Fibroblast of the conjunctiva (primary cell): ENCODE measurements at places on chromosomes 12 and 14.
A peak's percentile ranks its signal among the peaks of the same experiment; 100 is the strongest.

GRCh38 chr14:21086908-21087293 is 11.6 kb downstream of the ZNF219 start:
- no peak for DNase-seq

- no peak for DNase-seq
Observed at GRCh38 chr12:132566516-132567131, 43.8 kb downstream of the LRCOL1 start.

GRCh38 chr14:35565871-35566464 is 32.0 kb downstream of the INSM2 start:
- DNase-seq = no peak

- peak; percentile 20 for DNase-seq
Observed at GRCh38 chr12:24960222-24960855, 11.4 kb upstream of the BCAT1 start.

DNA sequence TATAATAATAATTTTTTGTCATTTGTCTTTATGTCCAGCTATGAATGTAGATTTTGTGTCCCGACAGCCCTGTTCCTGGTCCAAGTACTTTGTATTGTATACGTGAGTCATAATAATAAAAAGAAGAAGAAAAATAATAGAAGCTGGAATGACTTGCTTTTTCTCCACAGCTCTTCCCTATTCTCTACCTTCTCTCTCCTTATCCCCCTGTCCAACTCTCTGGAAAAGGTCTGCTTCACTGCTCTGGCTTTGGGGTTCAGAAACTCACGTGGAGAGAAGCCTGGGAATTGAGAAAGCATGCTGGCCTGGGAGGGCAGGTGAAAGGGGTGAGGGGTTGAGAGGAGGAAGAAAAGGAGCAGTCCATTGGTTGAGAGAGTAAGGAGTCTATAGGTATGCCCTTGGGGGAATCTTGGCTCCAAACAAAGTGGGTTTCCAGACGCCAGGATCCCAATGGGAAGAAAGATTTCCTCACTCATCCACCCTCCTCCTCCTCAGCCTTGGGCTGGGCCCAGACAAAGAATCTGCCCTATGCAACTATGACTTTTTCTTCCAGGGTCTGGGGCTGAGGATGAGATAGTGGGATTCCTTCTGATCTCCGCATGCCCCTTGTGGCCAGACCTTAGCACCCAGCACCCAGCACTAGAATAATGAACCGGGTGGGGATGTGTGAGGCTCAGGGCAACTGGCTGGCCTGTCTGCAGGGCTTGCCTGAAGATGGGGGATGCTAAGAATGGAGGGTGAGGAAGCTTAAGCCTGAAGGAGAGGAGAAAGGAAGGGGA is 4.0 kb downstream of the HOXC8 start:
- no peak for DNase-seq

DNA sequence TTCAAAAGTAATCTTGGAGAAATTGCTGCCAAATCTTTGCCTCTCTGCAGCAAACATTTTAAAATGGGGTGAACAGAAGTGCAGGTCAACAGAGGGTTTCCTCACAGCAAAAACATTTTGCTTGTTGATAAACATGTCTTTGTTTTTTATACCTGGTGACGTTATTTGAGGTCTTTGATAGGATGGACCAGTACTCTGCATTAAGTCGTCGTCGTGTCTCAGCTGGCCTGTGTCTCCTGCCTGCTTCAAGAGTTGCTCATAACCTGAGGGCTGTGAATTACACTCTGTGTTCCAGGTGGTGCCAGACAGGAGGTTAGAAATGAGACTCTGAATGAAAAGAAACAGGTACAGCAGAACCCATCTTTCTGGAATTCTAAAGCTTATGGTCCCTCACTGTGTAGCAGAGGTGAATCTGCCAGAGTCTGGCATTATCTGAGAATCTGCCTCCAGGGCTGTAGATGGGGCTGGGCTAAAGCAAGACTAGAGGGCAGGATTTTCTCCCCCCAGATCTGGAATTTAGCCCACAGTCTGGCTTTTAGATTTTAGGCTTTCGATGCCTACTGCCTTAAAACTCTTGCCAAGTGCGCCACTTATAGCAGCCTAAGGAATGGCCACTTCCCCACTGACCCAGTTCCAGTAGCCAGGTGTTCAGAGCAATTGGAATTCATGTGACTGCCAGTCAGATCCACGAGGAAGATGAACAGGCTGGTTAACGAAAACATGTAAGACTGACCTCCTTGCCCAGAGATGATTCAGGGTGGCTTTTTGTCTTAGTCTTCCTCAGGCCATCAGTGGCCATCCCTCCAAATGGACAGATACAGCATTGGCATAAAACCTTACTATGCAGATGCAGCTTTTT is 161.2 kb downstream of the PRKCH start:
- no peak for DNase-seq

- no peak for DNase-seq
Observed at GRCh38 chr12:78746001-78746400, 118.6 kb upstream of the SYT1 start.

- DNase-seq = no peak
Observed at GRCh38 chr12:79048962-79049361, 184.4 kb downstream of the SYT1 start.

DNA sequence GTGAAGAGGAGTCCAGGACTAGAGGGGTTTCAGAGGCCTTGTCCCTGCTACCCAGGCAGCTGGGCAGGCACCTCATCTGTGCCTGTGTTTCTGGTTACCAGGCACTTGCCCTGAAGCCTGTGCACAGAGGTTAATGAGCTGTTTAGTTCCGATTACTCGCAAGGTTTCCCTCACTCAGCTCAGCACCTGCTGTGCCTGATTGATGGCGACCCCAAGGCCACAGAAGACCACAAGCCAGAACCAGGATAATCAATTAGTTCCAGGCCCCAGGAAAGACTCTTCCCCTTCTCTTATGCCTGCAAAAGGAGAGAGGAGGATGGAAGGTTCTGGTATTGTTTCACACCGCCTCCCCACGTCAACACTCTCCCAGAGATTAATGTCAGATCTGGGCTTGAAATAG is 88.8 kb upstream of the NOS1 start:
- no peak for DNase-seq

- DNase-seq = no peak
Observed at GRCh38 chr12:56129206-56129941, 1.3 kb downstream of the ESYT1 start.

DNA sequence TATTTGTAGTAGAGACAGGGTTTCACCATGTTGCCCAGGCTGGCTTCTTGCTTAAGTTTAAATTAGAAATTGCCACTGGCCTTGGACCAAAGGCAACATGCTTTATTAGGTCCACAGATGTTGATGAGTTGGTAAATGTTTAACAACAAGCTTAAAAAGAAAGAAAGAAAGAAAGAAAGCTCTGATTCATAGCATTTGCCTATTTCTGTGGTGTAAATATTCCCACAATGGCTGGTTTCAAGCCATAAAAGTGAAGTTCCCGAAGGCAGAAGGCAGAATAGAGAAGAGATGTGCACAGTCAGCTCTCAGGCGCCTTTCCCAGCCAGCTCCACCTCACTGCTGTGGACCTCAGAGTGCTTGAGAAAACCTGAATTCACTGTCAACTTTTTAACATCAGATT is 26.4 kb downstream of the KCNK13 start:
- no peak for DNase-seq

DNA sequence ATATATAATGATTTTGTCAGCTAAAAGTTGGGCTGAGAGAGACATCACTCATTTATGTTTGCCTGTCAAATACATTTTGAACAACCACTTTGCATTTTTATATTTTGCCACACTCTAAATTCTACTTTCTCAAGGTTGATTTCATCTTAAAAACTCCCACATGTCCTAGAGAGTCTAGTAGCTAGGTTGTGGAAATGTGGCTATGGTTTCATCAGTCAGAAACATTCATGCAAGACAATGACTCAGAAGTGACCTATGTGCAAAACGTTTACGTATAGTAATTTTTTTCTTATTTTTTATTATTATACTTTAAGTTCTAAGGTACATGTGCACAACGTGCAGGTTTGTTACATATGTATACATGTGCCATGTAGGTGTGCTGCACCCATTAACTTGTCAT is 27.4 kb upstream of the PRKD1 start:
- no peak for DNase-seq

GRCh38 chr12:62194616-62195015 is 65.6 kb upstream of the USP15 start:
- no peak for DNase-seq

- no peak for DNase-seq
Observed at GRCh38 chr14:63938198-63939005, 85.6 kb downstream of the SYNE2 start.

GRCh38 chr12:132559652-132560363 is 50.6 kb downstream of the LRCOL1 start:
- DNase-seq = no peak

DNA sequence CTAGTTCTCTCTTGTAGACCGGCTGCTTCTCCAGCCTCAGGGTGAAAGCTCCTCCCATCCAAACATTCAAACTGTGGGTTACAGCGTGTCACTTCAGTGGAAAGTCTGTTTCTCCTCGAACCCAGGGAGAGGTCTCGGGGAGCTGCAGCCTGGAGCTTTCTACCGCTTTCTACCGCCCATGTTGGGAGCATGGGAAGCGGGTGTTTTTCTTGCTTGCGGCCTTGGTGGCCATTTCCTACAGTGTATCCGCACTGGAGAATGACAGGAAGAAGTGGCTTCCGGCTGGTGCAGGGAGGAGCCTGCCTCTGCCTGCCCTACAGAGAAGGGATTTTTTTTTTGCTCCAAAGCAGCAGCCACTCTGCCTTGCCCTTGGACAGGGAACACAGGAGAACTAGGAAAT is 21.2 kb downstream of the ZFP36L1 start:
- DNase-seq = no peak

DNA sequence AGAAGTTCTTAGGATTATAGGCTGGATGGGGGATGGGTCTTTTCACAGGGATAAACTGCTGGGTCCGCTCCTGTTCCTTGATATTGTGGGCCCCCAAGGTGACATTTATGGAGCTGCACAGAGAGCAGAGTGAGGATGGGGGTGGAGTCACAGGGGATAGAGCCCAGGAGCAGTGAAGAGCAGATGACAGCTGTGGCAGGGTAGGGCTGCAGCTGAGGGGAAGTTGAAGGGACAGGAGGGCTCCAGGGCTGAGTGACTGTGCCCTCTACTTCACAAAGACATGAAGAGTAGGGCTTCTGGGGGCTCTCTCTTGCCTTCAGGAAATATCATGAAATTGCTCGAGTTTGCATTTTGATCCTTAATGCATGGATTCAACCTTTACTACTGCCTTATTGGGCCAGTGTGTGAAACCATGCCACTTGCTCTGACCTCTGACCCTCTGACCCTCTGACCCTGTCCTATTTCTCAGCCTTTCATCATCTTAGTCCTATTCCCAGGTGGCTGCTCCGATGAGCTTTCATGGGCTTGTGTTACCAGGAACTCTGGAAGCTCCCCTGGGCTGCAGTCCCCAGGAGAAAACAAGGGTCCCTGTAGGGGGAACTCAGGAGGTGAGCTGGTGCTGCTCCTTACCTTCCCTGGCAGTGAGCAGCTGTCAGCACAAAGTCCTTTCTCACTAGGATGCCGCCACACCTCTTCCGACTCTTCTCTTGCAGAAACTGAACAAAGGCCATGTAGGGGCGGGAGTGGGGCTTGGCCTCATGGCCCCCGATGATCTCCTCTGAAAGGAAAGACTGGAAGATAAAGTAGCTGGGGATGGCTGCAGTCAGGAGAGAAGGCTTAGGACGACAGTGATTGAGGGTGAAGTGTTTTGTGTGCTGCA is 1.6 kb downstream of the GZMH start:
- DNase-seq = no peak

GRCh38 chr12:2682296-2683251 is 112.2 kb upstream of the FKBP4 start:
- DNase-seq = peak; percentile 16

DNA sequence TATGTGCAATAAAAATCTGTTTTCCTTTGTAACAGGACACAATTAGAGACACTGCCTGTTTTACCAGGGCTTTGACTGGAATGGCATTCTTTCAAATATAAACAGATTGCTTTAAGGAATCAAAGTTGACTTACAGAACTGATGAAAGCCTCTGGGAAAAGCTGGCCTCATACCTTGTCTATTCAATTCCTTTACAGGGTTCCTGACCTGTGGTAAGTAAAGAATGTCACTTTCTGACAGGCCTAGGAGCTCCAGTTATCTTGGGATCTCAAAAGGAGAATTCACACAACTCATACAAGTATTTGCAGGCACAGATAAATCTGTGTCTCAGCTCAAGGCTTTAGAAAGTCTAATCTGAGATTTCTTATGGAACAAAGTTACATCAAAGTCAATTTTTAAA is 88.4 kb downstream of the BCAT1 start:
- DNase-seq = no peak

- DNase-seq = no peak
Observed at GRCh38 chr14:47555333-47555732, 120.1 kb downstream of the MDGA2 start.

DNA sequence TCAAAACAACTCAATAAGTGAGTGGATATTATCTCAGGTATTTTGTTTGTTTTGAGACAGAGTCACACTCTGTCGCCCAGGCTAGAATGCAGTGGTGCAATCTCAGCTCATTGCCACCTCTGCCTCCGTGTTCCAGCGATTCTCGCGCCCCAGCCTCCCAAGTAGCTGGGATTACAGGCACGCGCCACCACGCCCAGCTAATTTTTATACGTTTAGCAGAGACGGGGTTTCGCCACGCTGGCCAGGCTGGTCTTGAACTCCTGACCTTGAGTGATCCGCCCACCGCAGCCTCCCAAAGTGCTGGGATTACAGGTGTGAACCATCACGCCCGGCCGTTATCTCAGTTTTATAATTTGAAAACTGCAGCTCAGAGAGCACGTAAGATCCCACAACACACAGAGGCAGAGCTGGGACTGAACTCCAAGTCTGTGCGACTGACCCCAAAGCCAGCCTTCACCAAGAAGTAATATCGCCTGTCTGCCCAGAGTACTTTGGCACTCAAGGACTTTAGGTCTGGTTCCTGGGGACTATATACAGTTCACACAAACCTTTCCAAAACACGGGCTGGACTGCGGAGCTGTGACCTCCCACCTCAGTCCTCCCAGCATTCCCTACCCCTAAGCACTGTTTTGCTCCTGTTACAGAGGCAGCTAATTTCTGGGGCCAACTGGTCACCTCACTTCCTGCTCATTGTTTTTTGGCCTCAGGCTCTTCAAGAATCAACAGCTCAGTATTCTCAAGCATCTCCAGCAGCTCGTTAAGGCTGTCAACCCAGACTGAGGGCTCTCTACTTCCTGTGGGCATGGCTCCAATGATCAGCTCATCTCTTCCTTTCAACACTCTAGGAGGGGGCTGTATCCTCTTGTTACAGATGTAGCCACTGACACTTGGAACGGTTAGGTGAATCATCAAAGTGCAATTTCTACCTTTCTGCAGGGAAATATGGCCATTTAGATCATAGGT is 22.5 kb downstream of the TESC start:
- no peak for DNase-seq

DNA sequence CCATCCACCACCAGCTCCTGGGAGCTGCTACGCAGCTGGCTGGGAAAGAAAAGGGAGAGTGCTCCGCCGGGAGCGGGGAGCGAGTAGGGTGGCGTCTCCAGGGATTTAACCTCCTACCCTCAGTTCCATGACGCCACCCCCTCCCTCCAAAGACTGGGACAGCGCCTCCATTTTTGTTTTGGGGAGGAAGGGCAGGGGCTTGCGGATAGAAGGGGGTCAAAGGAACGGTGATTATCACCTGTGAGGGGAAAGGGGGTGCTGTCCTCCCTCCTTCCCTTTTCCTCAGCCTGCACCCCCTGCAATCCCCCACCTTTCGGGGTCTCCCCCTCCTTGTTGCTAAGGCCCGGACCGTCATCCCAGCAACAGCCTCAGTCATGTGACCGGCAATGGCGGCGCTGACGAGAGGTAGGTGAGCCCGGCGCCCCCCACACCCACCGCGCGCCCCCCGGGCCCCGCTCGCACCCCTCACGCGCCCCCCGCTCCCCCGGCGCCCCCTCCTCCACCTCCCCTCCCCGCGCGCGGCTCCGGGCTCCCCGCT is at the start of gene DTX3:
DTX3 (plus strand) TSS at position 371 of the 538 bp plus-strand sequence. CDS start 1,694 bp downstream, outside the sequence.
- no peak for DNase-seq
